NCI-H2081 treated with DMSO at 0.1 percent for 48 hours (cell line): ENCODE measurements at places on chromosomes 12 and 14.

DNA sequence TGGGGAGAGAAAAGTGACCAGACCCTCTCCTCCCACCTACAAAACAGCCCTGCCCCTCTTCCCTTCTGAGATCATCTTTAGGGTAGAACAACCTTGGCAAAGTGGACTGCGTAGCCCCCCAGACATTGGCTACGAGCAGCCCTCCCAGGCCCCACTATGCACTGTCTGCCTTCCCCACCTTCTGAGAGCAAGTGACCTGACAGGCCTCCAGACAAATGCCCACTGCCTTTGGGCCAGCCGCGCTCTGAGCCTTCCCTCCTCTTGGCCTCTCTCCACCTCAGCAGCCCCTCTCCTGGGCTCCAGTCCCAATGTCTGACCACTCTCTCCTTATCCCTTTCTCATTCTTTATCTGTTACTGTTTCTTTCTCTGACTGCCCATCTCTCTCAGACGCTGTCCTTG lies 46.5 kb upstream of the CCND2 start:
- DNase-seq: no peak

DNA sequence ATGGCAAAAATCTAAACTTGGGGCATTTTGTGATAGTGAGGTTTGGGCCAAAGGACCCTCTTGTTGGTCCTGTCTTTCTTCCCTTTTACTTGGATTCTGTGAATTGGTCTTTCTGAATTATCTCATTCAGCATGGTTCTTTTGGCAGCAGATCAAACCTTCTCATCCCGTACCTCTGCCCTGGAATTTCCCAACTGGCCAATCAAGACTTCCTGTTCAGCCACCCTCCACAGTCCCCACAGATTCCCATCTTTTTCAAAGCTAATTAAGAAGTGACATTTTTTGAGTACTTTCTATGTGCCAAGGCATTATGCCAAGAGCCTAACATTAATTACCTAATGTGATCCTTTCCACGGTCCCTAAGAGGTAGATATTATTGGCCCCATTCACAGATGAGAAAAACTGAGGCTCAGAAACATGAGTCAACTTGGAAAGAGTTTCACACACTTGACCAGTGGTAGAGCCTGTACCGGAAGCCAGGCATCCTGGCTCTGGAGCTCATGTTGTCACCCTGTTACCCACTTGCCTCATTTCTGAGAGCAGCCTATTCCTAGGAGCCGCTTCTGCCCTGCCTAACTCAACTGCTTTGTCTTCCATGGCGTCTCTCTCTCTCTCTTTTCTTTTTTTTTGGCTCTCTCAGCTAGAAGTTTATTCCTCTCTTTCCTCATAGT lies 135.9 kb downstream of the C12orf75 start:
- no peak for DNase-seq

GRCh38 chr14:56122301-56122700 lies 4.1 kb downstream of the PELI2 start:
- no peak for DNase-seq

GRCh38 chr14:59406454-59407245 lies 58.5 kb downstream of the GPR135 start:
- no peak for DNase-seq

DNA sequence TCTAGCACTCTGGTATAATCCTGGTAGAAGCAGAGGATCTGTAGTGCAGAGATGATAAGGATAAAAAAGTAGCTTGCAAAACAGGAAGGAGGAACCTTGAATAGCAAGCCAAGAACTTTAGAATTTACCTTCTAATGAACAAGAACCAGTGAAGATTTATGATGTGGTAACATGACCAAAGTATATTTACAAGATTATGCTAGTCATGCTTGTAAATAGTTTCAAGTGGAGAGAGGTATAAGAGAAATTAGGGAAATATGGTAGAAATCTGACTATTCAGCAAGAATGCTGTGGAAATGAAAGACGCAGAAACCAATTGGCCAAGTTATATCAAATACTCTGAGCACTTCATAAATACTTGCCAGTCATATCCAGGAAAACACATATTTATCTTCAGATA lies 47.8 kb downstream of the ERGIC2 start:
- no peak for DNase-seq

DNA sequence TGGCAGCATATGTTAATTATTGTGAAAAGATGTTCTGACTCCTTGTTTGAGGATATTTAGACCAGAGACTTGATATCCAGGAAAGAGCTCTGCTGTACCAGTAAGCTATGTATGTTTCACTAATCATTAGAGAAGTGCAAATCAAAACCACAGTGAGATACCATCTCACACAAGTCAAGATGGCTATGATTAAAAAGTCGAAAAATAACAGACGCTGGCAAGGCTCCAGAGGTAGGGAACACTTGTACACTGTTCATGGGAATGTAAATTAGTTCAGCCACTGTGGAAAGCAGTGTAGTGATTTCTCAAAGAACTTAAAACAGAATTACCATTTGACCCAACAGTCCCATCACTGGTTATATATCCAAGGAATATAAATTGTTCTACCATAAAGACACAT lies 171.6 kb downstream of the DPY19L2 start:
- DNase-seq: no peak
